Cerebellum (tissue), 4 donors: ENCODE measurements at places on chromosomes 2 and 18. TPM values are rescaled to one million over a fixed set of nuclear protein-coding genes. Genes with fewer than 3 reads are reported as not detected.

DNA sequence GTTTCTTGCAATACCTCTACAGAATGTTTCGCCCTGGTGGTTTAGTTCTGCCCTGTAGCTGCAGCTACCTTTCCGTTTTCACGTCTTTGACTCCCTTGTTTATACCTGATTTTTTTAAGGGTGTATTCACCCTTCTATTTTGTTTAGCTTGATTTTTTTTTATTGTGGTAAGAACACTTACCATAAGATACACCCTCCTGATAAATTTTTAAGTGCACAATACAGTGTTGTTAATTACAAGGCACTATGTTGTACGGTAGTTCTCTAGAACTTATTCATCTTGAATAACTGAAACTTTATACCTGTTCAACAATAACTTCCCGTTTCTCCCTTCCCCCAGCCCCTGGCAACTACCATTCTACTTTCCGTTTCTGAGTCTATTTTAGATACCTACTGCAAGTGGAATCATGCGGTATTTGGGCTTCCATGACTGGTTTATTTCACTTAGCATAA, 48.9 kb upstream of the NABP1 start:
- DNase-seq: no peak

GRCh38 chr18:10113121-10114022, 199.6 kb downstream of the VAPA start:
- no peak for DNase-seq

DNA sequence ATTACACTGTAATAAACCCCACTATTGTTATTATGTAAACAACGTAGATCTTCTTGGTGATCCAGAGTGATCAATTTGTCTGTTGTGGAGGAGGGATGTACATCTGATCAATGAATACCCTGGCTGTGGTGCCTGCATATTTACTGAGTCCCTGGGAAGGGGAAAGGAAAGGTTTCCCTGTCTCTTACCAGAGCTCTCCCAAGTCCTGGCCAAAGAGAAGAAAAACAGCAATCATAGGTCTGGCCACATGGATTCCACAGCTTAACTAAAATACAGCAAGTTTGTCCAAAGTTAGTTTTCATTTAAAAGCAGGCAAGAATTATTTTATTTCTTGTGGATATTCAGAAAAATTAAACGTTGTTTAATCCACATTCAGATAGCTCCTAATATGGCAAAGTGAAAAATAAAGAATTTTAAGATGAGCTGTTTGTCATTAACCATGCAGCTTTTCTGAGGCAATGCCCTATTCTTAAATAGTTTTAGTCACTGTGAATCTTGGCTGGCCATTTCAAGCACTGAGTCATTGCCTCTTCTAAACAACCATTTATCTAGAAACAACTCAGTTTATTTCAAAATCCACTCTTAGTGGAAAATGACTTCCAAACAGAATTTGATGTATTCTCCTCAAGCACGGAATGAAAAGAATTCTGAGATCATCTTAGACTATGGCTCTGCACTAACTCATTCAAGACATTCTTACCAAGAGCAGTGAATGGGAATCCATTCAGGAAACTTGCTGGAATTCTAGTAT, 1004.4 kb upstream of the CDH2 start:
- DNase-seq: no peak

DNA sequence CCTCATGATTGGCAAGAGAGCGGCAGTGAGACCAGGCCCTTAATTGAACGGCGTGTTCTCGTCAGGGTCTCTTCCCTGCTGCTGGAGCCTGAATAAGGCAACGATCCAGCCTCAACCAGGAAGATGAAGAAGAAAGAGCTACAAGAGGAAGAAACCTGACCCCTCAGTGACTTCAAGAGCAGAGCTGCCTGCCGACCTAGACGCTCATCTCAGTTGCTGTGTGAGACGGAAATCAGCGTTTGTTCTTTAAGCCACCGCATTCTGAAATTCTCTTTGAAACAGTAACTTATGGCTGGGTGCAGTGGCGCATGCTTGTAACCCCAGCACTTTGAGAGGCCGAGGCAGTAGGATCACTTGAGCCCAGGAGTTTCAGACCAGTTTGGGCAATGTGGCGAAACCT, 29.6 kb upstream of the KCNG3 start:
- no peak for DNase-seq

DNA sequence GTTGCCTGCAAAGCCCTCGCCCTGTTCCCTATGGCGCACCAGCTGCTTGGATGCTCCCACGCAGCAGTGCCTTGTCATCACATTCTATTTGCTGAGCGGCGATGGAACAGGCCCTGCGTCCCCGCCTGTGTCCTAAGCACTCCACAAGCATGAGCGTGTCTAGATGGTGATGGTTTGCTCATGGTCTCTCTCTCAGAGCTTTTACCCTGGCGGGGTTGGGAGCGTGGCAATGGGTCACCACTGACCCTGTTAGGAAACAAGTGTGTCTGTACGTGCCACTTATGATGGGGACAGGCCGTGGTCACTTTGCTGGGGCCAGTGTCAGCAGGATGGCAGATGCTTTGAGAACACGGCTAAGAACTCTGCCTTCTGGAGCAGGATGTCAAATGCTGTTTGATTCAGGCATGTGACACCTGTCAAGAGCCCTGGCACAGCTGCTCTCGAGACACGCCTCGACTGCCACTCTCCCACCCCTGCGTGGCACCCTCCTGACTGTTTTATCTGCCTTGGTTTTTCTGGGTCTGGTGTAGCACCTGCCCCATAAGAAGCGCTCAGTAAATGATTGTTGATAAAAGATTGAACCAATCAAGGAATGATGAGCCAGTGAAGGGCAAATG, 44.2 kb downstream of the RRM2 start:
- DNase-seq: no peak

DNA sequence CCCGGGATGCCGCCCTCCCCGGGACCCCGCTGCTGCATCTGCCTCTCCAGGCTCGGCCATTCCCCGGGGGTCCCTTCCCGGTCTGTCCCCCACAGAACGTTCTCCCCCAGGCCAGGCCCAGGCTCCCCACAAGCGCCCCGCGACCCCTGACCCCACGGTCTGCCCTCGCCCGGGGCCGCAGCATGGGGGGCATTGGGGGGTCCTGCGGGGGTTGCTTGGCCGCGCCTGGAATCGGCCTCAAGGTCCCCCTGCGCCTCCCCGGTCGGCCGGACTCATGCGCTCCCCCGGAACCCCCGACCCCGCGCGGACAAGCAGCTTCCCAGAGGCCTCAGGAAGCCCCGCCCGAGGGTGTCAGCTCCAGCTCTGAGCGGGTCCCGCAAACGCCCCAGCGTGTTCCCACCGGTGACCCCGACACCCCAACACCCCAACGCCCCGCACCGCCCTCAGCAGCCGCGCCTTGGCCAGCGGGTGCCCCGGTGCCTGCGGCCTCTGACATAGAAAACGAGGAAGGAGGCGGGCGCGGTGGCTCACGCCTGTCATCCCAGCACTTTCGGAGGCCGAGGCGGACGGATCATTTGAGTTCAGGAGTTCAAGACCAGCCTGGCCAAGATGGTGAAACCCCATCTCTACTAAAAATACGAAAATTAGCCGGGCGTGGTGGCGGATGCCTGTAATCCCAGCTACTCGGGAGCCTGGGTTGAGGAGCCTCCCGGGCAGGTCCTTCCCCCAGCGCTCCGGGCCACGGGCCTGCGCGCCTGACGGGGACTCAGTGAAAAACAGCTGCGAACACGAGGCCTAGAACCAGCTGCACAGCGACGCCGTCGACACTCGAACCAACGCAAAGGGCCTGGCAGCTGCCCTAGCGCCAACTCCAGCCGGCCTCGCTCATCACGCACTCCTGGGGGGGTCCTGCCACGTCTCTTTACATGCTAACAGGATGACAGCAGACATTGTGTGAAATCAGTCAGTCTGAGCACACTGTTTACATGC, 61.8 kb upstream of the CTDP1 start:
- no peak for DNase-seq

- no peak for DNase-seq
These were observed 79.6 kb downstream of the HRH4 start for GRCh38 chr18:24539866-24540617.

DNA sequence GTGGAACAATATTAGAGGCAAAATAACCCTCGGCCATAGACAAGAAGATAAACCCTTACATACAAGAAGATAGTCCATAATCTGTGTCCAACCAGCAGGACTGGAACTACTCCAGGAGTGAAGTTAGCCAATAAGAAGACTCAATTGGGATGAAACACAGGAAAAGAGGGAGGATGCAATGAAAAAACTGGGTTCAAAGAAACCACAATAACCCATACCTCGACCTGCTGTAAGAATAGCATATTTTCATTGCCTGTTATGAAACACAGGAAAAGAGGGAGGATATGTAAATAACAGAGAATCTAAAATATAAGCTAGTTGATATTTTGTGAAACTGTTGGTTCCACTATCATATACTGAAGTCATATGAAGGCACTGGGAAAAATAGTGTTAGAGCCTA, 87.1 kb upstream of the CSRNP3 start:
- no peak for DNase-seq

DNA sequence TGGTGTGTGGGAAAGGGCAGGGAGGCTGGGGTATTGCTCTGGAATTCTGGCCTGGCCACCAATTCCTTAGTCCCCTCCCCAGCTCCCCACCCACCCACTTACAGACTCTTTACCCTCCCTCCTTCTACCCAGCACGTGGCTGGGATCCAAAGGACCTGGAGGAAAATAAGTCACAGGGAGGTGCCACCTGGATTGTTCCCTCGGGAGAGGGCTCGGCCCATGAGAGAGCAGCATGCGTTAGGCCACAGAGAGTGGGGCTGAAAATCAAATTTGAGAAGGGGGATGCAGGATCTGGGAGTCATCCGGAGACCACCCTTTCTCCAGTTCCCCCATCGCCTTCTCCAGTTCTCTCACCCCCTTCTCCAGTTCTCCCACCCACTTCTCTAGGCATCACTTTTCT, 3.0 kb downstream of the ASPRV1 start:
- no peak for DNase-seq

- no peak for DNase-seq
These were observed 6.8 kb upstream of the ARHGAP25 start for GRCh38 chr2:68727683-68728375.

DNA sequence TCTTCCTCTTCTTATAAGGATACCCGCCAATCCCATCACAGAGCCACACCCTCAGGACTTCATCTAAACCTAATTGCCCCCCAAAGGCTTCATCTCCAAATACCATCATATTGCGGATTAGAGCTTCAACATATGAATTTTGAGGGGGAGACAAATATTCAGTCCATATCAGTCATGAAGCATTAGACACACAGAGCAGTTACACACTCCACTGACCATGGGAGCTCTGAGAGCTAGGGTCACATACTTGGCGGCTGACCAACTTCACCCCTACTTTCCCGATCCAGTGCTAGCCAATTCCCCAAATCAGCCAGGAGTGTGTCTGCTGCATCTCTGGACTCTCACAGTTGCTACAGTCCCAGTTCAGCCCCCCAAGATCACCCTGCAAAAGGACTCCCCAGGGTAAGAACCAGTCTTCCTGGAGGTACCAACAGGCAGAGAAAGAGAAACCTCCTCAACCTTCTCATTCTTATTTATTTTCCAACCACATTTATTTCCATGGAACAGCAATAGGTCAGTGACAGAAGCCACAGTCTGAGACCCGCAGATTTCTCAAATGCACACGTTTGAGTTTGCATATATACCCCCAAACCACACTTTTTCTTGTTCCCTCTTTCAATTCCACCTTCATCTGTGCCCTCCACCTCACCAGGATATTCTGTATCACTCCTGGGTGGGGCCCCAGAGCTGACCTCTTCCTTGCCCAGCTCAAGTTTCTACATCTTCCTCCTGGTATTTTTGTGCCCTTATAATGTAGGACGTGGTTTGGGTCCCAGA, 33.3 kb downstream of the SPP2 start:
- DNase-seq: no peak

GRCh38 chr2:124380221-124380749, 355.2 kb downstream of the CNTNAP5 start:
- DNase-seq: no peak

DNA sequence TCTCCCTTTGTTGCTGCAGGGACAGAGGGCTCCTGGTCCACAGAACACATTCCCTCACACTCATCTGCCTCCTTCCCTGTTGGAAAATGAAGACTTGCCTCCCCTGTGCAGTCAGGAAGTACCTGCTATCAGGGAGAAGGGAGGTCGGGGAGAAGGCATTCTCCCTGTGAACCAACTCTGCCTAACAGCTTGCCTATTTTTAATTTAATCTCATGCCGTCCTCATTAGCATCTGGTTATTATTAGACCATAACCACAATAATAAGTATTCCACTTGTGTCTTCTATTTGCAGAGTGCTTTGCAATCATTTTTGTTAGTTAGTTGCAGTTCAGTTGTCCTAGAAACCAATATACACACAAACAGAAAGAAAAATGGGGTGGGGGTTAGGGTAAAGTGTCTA, 232.6 kb upstream of the SKOR2 start:
- DNase-seq: no peak

- DNase-seq: no peak
These were observed 194.7 kb downstream of the RAB3GAP1 start for GRCh38 chr2:135246711-135247270.

DNA sequence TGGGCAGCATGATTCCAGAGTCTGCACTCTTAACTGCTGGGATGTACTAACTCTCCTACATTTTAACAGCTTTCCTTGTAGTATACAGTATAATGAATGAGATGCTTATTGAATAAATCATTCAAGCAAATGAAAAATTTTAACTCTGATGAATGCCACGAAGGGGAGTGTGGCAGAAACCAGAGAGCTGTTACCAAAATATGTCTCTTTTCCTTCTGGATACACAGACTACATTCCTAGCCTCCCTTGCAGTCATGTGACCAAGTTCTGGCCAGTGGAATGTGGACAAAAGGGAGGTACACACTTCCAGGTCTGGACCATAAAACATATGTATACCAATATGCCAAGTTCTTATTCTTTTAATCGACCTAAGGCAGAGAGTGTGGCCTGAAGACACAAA, 1.7 kb upstream of the EML4 start:
- no peak for DNase-seq

DNA sequence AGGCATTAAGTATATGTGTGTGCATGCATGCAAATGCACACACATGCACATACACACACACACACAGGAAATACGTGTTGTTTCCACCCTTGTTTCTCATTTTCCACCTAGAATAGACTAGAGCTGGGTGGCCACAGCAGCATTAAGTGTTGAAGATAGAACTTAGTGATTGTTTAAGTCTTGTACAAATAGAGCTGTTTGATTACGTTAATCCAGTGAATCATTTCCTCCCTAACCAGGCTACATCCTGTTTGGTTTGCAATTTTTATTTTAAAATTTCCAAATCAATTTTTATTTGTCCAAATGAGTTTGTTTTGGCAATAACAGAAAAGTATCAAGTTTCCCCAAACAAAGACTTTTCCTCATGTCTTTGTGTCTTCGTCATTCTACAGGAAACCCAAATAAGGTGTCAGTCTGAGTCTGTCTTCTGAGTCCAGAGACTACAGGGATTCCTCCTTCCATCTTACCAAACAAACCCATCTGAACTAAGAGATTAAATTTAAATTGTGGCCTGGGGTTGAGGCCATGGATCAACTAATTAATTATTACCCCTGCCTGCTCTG, 74.6 kb upstream of the GALNT5 start:
- no peak for DNase-seq

- no peak for DNase-seq
These were observed 356.1 kb downstream of the SS18 start for GRCh38 chr18:25734336-25734735.

GRCh38 chr18:43830947-43831346, 553.7 kb upstream of the SYT4 start:
- DNase-seq: no peak

- DNase-seq: no peak
These were observed 2.5 kb downstream of the ITGAV start for GRCh38 chr2:186592137-186592875.

The C2orf66 gene
- total RNA-seq: 1.8 TPM

The ITGA6 gene
- 30.9 TPM for total RNA-seq

The PSTPIP2 gene
- total RNA-seq: 2.4 TPM

The CD8B gene
- 0.27 TPM for total RNA-seq

The DNAJC5G gene
- total RNA-seq: 1.3 TPM
